ENCODE measurements at places on chromosomes 12 and 14.

DNA sequence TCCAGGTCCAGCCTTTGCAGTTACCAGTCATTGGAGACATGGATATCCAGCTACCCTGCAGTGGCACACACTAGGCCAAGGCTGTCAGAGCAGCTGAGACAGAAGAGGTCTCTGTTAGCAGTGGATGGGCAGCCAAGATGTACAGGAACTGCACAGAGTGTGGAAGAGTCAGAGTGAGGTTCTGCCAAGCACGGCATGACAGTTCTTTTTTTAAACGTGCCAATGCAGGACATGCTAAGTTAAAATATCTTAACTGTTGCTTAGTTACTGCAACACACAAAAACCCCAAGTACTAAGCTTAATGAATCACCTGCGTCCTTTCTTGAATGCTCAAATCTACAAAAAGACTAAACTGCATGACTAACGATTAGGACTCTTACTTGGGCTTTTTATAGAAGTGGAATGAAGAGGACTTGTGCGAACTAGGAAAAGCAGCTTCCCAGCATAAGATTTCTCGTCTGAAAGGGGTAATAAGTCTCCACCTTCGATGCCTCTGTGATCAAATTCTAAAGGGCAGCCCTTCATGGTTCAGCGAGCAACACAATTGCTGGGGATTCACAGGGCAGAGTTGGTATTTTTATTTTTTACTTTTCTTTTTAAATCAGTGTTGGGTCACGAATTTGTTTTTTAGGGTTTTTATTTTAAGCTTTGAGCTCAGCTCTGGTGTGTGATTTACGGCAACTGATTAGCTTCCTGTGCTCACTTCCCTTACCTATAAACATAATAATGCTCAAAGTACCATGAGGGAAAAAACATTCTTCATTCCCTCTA, 20.6 kb downstream of the MAPK1IP1L start:
- no peak for DNase-seq

GRCh38 chr12:111175396-111176094, 193.3 kb downstream of the PHETA1 start:
- DNase-seq: no peak

GRCh38 chr12:47993491-47993890, 10.8 kb downstream of the COL2A1 start:
- no peak for DNase-seq

- DNase-seq: no peak
Measured at GRCh38 chr14:34796902-34797301, 78.3 kb downstream of the BAZ1A start.
